ENCODE measurements at places on chromosomes 2 and 18.

DNA sequence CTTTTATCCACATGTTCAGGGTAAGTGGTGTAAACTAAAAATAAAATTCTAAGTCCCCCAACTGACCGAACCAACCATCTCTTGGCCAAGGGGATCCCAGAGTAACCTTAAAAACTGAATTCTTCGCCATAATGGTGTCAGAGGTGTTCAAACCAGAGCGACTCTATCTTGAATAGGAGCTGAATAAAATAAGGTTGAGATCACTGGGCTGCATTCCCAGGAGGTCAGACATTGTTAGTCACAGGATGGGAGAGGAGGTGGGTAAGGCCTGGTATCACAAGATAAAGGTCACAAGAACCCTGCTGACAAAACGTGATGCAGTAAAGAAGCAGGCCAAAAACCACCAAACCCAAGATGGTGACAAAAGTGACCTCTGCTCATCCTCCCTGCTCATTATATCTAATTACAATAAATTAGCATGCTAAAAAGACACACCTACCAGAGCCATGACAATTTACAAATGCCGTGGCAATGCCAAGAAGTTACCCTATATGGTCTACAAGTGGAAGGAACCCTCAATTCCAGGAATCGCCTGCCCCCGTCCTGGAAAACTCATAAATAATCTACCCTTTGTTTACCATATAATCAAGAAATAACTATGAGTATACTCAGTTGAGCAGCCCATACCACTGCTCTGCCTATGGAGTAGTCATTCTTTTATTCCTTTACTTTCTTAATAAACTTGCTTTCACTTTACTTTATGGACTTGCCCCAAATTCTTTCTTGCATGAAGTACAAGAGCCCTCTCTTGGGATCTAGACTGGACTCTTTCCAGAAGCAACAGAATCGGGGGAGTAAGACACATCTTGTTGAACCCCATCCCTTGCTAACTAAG is 302.4 kb downstream of the STK39 start:
- no peak for DNase-seq

GRCh38 chr2:237348281-237348865 is 65.6 kb downstream of the COL6A3 start:
- DNase-seq: no peak

DNA sequence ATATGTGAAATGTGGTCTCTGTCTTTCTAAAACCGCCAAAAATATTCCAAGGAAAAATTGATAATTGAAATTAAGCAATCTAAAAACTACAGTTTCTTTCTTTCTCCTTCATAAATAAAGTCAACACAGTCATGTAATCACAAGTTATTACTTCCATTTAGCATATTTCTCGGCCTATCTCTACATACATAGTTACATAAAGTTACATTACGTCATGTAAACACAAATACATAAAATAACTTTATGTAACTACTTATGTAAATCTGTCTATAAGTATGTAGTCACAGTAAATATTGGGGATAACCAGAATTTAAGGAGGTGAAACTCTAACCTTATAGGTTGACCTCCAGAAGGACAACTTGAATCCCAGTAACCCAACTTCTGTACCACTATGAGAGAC is 48.5 kb upstream of the PID1 start:
- no peak for DNase-seq

GRCh38 chr18:37403100-37403781 is 162.4 kb downstream of the CELF4 start:
- DNase-seq: no peak

GRCh38 chr18:63981719-63982118 is 11.8 kb downstream of the SERPINB8 start:
- no peak for DNase-seq

GRCh38 chr2:43418680-43419079 is 177.2 kb downstream of the THADA start:
- DNase-seq: no peak

GRCh38 chr2:98376301-98376910 is 30.1 kb downstream of the CNGA3 start:
- no peak for DNase-seq

DNA sequence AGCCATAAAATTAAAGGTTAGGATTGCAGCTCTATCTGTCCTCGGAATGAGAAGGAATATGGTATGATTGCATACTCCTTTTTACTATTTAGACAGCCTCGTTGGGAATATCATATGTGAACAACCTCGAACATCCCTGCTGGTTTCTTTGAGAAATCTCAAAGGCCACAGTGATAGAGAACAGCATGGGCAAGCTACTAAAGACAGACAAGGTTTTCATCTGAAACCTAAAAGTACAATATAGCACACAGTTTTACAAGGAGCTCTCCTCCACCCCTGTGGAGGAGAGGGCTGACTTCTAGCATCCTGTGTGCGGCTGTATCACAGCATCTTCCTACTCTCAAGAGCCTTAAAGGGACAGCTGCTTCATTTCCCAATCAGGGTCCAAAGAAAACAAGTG is 104.3 kb downstream of the VWC2L start:
- DNase-seq: no peak

GRCh38 chr2:149020432-149020851 is 18.1 kb upstream of the LYPD6B start:
- no peak for DNase-seq

- no peak for DNase-seq
These were observed 5.1 kb downstream of the PTPN4 start for GRCh38 chr2:119764832-119765231.

DNA sequence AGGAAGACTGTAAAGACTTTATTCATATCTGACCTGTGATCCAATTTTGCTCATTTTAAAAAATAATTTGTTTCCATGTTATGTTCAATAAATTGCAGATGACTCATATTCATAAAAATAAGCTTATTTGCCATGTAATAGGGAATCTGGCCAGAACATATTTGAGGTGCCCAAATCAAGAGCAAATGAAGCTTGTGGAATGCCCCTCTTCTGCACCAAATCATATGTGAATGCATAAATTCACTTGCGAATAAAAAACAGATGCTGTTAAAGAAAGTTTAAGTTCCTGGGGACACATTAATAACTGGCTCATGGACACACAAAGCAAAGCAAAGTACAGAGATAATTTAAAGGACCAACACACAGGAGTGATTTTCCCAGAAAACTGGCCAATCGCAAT is 279.0 kb upstream of the CDH2 start:
- no peak for DNase-seq

GRCh38 chr2:82062463-82062862 is 1757.9 kb upstream of the LRRTM1 start:
- DNase-seq: no peak

DNA sequence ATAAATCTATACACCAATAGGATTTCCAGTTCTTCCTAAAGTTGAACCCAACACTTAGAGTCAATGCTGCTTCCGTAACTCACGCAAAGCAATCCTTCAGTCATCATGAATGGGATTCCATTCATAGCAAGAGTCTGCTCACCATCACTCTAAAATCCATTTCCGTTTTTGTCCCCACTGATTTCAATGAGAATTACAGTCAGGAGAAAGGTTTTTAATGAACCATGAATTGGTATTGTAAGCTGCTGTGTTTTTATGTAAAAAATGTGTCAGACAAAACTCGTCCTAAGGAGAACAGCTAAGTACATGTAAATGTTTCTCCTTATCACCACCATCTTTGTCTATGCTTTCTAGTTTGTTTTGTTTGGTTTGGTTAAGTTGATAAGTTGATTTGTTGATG is 391.5 kb downstream of the IRS1 start:
- no peak for DNase-seq

GRCh38 chr2:163417596-163418337 is 318.0 kb downstream of the FIGN start:
- DNase-seq: no peak

GRCh38 chr2:223797811-223798721 is 39.3 kb downstream of the AP1S3 start:
- DNase-seq: no peak

GRCh38 chr2:205386109-205386508 is 296.2 kb upstream of the NRP2 start:
- DNase-seq: peak; percentile 41

- DNase-seq: no peak
These were observed 2.2 kb upstream of the PDIA6 start for GRCh38 chr2:10814571-10815331.

- no peak for DNase-seq
These were observed 346.0 kb downstream of the ARHGAP15 start for GRCh38 chr2:143475041-143475776.

DNA sequence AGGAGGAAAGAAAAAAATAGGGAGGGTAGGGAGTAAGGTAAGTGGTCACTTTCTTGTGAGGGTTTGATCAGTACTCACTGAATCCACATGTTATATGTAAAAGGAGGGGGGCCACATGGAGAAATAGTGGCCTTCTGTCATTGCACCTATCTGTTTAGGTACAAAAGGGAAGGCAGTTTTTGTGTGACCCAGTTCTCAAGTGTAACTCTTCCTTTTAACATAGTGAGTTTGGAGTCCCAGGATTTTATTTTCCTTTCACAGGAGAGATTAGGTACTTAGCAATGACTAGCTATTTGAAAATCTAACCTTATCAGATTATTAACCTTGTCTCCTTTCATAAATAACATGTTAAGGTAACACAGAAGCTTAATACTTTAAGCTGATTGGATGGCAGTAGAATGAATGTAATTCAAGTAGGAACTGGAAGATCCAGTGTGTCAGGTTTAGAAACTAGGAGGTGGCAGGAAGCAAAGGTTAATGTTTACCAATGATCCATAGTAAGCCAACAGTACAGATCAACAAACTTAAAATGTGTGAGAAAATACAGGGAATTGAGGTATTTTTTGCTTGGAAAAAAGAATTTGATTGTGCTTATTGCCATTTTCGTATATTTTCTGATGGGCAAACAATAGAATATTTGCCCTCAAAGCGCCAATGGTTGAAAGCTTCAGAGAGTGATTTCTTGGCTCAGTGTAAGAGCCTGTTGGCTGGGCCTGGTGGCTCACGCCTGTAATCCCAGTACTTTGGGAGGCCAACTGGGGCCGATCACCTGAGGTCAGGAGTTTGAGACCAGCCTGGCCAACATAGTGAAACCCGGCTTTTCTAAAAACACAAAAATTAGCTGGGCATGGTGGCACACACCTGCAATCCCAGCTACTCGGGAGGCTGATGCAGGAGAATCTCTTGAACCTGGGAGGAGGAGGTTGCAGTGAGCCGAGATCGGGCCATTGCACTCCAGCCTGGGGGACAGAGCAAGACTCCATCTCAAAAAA is 11.3 kb downstream of the HNMT start:
- DNase-seq: no peak

DNA sequence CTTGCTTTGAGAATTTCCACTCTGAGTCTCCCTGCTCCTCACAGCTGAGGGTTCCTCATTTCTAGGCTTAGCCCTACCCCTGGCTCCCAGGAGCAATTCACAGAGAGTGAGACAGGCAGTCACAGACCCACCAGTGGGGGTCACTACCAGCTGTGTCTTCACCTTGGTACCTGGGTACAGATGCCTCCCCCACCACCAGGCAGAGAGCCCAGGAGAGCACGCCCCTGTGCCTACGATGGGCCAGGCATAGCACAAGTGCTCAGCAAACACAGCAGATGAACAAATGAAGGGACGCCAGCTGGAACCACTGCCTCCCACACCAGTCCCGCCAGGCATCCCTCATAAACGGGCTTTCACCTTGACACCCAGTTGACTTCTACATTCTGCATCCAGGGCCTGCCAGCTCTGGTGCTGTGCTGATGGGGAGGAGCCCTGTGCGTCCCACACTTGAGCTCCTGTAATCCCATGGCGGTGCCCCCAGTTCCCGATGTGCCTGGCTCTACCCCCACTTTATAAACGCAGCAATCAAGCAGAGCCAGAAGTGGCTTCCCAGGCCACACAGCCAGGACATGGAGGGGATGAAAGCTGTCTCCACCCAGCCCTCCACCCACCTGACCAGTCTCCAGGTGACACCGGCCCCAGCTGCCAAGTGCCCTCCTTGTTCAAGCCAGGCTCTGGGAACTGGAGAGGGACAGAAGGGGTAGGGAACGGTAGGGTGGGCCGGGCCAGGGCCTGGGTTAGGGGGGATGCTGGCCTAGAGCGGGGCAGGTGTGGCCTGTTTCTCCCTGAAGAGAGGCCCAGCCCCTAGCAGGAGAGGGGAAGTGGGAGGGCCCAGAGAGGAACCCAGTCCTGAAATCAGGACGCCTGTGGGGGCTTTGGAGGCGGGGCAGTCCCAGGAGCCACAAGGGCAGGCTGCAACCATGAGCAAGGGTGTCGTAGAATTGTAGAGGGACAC is 42.5 kb downstream of the SCTR start:
- DNase-seq: no peak

DNA sequence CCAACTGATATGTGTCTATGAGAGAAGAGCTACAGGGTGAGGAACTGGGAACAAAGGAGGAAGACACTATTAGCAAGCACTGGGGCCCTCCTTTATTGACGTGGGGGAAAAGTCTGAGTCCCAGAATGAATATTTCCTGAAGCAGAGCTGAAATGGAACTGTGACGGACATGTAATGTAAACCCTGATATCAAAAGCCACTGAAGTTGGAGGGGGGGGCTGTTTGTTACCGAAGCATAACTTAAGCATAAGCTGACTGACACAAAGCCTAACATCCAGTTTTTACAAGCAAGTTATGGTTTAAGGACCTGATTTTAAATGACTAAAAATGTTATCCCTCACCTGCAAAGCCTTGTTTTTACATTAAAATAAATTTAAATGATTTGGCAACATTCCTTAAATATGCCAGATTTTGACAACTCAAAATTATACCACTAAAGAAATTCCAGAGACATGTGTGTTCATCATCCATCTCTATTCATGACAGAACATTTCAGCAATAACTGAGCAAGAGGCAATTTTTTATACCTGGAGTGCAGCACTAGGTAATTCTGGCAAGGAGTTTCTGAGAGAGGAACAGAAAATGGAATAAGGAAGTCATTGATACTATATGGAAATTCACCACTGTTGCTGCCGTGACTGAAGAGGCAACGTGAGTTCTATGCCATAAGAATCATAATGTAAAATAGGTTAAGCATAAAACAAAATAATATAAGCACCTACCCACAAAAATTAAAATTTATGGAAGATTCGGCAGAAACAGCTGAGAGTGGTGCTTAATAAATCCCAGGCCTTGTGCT is 186.0 kb downstream of the AFF3 start:
- DNase-seq: no peak

GRCh38 chr2:195238379-195238778 is 418.6 kb upstream of the SLC39A10 start:
- no peak for DNase-seq

GRCh38 chr2:216739035-216739434 is 43.7 kb upstream of the IGFBP5 start:
- no peak for DNase-seq

DNA sequence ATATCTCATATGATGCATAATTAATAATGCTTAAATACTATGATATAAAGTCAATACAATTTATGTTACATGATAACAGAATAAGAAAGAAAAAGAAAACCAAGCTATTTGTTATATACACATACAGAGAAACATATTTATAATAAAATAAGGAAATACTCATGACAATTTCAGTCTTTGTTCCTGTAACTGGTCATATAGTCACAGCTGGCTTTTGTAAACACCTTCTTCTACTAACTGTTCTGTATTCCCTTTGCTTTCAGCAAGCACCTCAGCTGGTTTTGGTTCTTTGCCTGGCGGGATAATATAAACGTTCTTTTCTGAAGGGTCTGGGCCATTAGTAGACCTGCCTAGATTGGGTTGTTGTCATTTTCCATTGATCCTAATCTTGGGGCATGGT is 158.5 kb downstream of the COPS8 start:
- no peak for DNase-seq

GRCh38 chr2:121075006-121075551 is 209.9 kb downstream of the TFCP2L1 start:
- DNase-seq: peak; percentile 39

Data from smooth muscle cell of the brain vasculature (primary cell).